Left renal cortex interstitium (tissue), 4 donors: ENCODE measurements at places on chromosomes 7 and 10. TPM values are rescaled to one million over a fixed set of nuclear protein-coding genes. Genes with fewer than 3 reads are reported as not detected.

DNA sequence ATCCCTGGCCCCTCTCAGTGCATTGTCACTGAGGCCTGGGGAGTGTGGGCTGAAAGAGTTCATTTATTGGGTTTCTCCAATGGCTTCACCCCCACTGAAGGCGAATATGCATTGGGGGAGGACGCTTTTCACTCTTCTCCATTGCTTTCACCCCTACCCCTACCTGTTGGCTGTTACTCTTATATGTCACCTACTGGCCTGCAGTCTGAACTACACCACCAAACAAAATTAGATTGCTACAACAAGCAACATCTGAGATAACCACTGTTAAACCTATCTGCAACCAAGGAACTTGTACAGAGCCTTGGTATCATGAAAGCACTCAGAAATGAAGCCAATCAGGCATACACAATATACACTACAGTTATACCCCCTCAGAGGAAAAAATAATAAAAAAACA, 203.7 kb downstream of the REEP3 start:
- no peak for DNase-seq

DNA sequence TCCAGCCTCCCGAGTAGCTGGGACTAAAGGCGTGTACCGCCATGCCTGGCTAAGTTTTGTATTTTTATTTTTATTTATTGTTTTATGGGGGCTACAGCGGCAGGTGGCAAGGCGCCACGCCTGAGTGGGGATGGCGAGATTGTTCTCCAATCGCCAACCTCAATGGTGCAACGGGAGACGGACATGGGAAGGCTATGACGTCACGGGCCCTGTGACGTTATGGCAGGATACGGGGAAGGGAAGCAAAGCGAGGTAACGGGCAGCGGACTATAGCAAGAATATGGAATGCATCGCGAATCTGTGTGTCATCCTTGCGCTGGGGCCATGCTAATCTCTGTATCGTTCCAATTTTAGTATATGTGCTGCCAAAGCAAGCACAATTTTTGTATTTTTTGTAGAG, 24.8 kb upstream of the FIS1 start:
- DNase-seq, result no peak

DNA sequence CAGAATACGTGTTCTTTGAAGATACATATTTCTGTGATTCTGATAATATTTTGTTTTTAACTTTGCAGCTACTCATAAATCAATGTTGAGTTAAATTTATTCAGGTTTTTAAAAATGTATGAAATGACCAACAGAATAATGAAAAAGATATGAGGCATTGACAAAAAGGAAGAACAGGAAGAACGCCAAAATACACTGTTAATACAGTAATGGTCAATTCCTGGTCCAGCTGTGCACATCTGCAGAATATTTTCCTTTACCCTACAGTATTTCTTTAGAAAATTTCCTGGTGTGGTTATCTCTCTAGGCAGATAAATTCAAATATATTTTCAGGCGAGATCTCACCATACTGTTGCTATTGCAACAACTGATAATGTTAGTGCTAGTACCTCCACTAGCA, 203.2 kb upstream of the DGKB start:
- no peak for DNase-seq

DNA sequence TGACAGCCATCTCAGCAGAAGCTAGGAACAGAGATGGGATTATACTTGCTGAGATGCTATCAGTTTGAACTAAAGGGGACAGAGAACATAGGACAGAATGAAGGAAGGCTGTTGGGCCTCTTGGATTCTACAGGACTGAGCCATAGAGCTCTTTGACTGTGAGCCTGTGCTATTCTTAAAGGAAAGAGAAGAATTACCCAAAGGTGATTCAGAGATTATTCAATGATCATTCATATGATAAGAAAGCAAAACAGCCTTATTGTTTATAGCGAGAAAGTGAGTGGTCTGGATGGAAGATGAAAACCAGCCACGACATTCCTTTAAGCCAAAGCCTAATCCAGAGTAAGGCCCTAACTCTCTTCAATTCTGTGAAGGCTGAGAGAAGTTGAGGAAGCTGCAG, 69.7 kb upstream of the NEUROD6 start:
- no peak for DNase-seq

Gene SPDYE9
- 1.2 TPM for polyA plus RNA-seq
